Heart left ventricle (tissue), 16 donors: ENCODE measurements at places on chromosomes 5 and 9.

DNA sequence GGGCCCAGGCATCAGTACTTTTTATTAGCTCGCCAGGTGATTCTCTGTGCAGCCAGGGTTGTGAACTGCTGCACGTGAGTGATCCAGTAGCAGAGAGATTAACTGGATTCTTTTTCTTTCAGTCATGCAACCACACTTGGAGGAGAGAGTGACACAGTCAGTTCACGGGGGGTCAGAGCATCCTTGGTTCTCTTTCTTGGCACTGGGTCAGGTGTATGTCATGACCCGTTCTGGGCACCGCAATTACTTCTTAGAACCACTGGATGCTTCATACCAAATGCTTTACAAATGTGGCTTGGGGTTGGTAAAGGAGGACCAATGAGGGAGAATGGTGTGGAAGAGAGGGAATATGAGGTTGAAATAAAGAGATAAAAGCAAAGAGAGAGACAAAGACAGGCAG lies 368.7 kb downstream of the MLLT3 start:
- DNase-seq: no peak

DNA sequence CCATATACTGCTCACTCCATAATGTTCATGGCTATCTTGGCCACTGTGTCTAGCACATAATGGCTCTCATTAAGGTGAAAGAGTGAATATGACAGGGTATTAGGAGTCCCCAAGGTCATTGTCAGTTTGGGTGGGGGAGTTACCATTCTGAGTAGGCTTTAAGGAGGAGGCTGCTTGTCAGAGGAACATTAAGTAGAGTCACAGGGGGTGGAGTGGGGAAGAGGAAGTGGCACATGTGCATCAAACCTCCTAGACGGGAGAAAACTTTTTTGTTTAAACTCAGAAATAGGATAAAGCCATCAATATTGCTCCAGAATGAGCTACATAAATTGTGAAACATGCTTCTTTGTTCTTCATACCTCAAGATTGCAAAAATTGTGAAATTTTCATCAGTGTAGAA lies 45.5 kb downstream of the DAB2IP start:
- no peak for DNase-seq

DNA sequence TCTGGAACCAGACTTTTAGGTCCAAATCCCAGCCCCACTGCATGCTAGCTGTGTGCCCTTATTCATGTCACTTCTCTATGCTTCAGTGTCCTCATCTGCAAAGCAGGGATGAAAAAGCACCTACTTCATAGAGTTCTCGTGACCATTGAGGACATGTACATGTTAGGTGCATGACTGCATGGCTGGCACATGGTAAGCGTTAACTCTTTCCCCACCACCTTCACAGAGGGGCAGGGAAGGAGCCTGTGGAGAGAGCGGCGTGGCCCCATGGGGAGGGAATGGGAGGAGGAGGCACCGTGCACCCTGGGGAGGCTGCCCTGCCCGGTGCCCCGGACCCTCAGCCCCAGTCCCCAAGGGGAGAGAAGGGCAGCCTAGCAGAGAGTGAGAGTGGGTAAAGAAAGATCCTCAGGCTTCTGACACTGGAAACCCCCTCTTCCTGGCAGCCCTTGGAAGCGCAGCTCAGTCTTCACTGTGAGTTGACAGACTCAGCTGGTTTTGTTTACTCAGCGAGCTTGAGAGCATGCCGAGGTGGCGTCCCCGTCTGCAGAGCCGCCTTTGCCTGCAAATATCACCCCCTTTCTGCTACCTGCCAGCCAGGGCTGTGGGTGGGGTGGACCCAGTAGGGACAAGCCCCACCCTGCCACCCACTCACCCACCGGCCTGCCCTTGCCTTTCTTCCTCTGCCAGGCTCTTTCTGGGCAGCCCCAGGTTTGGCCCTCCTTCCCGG lies 10.6 kb upstream of the ANGPTL2 start:
- DNase-seq: no peak

- no peak for DNase-seq
These were observed 16.9 kb downstream of the SH2D3C start for GRCh38 chr9:127761491-127761956.

DNA sequence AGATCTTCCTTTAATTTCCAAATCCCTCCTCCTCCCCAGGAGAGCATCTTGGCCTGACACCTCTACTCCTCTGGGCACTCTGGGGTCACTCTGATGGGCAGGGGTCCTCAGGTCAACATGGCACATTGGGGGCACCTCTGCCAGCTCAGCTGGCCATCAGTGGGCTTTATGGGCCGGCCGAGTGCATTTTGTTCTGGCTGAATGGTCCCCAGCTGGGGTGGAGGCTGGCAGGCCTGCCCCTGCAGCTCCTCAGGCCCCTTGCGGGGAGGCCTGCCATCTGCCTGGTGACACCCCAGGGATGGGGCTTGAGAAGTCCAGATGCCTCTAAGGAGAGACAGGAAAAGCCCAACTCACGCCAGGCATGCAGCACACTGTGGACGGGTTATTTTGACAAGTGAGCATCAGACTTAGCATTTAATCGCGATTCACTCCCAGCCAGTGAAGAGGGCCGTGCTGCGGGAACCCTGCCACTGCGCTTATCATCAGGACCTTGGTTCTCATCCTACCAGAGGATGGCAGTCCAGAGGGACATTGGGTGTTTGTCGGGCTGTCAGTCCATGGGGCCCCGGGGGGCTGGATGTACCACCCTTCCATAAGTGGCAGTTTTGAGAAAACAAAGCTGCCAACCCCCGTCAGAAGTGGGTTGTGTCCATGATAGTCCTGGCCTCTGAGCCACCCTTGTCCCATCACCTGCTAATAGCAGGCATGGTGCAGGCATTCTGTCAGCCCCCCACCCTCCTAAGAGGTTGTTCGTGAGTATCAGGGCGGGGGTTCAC lies 21.7 kb downstream of the PHF2 start:
- DNase-seq: no peak

- DNase-seq: no peak
These were observed 218.0 kb downstream of the MAN2A1 start for GRCh38 chr5:109907731-109908130.

GRCh38 chr9:19781240-19781639 lies 7.6 kb downstream of the SLC24A2 start:
- DNase-seq: no peak

DNA sequence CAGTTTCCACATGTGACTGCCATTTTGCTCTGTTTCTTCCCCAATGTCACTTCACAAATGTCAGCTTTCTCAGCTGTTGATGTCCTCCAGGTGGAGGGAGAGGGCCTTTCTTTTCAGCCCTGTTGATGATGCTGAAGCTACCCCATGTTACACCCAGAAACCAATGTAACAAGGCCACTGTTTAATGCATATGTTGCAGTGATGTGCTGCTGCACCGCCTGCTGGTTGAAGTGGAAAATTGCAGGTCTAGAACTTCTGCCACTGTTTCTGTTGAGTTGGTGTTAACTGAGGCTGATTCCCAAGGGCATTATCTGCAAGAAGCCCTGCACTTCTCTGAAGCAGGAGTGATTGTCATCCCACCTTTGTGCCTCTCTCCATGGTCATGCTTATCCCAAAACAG lies 428.4 kb downstream of the KDM4C start:
- no peak for DNase-seq

DNA sequence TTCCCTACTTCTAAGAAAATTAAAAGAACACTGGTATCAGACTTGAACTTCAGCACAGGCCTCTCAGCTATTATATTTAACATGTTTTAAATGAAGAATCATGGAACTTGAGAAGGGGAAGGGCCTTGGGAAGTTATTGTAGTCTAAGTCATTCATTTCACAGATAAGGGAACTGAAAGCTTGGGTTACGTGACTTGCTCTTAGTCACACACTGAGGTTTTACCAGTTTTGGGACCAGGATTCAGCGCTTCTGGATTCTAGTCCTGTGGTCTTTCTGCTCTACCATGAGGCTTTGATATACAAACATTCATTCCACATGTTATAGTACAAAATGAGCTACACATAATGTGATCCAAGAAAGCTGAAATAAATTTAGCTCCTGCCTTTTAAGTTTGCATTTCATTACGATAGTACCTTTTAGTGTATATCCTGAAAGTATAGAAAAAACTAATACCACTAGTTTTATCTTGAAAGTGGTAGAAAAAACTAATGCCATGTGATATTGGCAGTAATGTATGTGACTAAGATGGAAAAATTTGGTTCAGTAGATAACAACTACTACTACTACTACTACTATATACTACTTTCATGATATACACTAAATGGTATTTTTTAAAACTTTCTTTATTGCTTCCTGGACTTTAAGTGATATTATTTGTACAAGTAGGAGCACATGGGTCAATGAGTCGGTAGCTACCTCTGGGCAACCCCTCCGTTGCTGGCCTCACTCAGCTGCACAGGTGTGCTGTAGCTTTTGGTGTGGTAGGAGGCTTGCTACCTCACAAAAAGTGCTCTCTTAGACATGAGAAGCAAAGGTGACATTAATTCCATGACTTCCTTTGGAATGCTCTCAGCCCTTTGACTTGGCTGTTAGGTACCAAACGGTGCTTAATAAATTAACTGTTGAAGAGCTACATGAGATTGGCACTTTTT lies 40.7 kb downstream of the F2RL2 start:
- DNase-seq: no peak

DNA sequence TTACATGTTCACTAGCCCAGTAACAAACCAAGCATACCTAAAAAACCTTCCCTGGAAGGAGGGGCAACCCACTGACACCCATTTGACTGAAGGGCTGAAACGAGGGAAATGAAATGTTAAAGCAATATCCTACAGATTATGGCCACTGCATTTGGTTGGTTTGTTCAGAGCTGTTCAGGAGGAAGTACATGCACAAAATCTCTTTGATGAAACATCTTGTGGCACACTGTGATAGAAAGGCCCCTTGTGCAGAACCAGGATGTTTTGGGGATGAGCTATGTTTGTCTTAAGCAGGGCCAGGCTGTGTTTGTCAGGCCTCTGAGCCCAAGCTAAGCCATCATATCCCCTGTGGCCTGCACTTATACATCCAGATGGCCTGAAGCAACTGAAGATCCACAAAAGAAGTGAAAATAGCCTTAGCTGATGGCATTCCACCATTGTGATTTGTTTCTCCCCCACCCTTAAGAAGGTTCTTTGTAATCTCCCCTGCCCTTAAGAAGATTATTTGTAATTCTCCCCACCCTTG lies 467.3 kb upstream of the PIK3R1 start:
- DNase-seq: no peak

GRCh38 chr9:35116539-35116897 lies 856 bp upstream of the ATOSB start:
- DNase-seq: peak; percentile 54

- no peak for DNase-seq
These were observed 42.4 kb downstream of the CWC27 start for GRCh38 chr5:64811050-64811640.

DNA sequence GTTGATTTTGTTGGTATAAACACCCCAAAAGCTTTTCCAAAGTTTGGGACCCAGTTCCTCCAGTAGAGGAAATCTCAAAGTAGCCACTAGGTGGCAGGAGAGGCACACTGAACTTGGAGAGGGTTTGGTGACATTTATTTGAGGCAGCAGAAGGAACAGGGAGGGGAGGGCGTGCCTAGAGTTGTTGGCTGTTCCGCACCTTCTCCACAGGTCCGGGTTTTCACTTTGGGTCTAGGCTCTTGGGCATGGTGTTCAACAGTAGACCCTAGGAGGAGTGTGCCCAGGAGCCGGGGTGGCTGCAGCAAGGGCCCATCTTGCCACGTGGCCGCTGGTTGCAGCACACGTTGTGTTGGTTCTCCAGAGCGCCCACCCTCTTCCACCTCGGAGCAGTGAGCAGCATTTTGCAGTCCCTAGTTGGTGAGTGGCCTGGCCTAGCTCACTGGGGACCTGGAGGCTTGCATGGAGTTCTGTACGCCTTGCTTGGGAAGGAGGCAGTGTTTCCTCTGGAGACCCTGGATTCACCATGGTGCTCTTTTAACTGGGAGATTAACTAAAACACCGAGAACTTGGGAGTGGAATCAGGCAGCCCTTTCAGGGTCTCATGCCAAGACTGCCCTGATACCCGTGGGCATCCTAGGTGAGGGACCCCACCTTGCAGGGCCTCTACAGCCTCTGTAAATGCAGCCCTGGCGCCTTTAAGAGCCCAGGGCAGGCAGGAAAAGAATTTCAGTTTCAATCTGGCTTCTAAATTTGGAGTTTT lies 28.2 kb downstream of the PTPA start:
- no peak for DNase-seq

GRCh38 chr9:77987081-77987656 lies 44.4 kb downstream of the GNAQ start:
- no peak for DNase-seq

GRCh38 chr9:130215341-130216119 lies 43.3 kb downstream of the NCS1 start:
- no peak for DNase-seq

GRCh38 chr5:156913719-156914370 lies 49.2 kb downstream of the TIMD4 start:
- no peak for DNase-seq

GRCh38 chr9:137776306-137776995 lies 101.1 kb upstream of the CACNA1B start:
- no peak for DNase-seq

GRCh38 chr5:80740999-80741398 lies 86.2 kb upstream of the DHFR start:
- DNase-seq: no peak

GRCh38 chr5:151222790-151223446 lies 974 bp downstream of the CCDC69 start:
- DNase-seq: peak; percentile 67

- DNase-seq: no peak
These were observed 16.5 kb downstream of the NTRK2 start for GRCh38 chr9:84686068-84686467.

- no peak for DNase-seq
These were observed 15.5 kb downstream of the BAAT start for GRCh38 chr9:101369286-101369685.

- DNase-seq: no peak
These were observed 112.5 kb upstream of the TBC1D2 start for GRCh38 chr9:98367923-98368322.

GRCh38 chr5:163504079-163504931 lies 1.1 kb upstream of the MAT2B start:
- peak; percentile 40 for DNase-seq

- DNase-seq: no peak
These were observed 52.3 kb downstream of the ARHGEF28 start for GRCh38 chr5:73678322-73678740.

- DNase-seq: no peak
These were observed 190.6 kb upstream of the C9orf72 start for GRCh38 chr9:27763831-27764230.

- no peak for DNase-seq
These were observed 43.7 kb upstream of the ERCC6L2 start for GRCh38 chr9:95831810-95832209.

DNA sequence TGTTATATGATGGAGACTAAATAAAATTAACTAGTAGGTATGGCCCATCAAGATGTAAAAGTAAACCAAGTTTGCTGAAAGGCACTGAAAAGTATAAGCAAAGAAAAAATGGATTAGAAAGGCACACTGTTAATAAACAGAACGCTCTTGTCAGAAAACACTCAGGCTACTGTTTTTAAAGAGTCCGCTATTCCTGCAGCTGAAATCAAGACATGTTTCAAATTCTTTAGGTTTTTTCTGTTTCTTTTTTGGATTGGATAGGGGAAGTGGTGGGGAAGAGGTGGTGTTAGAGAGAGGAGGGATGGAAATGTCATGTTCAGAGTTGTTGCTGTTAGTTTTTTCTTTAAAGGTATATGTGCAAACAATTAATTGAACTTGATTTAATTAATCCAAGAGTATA lies 17.5 kb downstream of the OSTF1 start:
- no peak for DNase-seq

GRCh38 chr5:33231214-33231710 lies 209.5 kb upstream of the TARS1 start:
- no peak for DNase-seq
